ENCODE measurements at places on chromosomes 5 and 9. TPM values are rescaled to one million over a fixed set of nuclear protein-coding genes. Genes with fewer than 3 reads are reported as not detected.

The DMRTA1 gene
- total RNA-seq: not detected

- H3K4me1 ChIP-seq: no peaks in the 10 kb centered on the region
- H3K36me3 ChIP-seq: no peaks in the 10 kb centered on the region
- no peak for DNase-seq
- H3K27me3 ChIP-seq: peaks cover 4% of the 10 kb centered on the region
Observed at GRCh38 chr5:38466424-38467189, 89.8 kb downstream of the LIFR start.

DNA sequence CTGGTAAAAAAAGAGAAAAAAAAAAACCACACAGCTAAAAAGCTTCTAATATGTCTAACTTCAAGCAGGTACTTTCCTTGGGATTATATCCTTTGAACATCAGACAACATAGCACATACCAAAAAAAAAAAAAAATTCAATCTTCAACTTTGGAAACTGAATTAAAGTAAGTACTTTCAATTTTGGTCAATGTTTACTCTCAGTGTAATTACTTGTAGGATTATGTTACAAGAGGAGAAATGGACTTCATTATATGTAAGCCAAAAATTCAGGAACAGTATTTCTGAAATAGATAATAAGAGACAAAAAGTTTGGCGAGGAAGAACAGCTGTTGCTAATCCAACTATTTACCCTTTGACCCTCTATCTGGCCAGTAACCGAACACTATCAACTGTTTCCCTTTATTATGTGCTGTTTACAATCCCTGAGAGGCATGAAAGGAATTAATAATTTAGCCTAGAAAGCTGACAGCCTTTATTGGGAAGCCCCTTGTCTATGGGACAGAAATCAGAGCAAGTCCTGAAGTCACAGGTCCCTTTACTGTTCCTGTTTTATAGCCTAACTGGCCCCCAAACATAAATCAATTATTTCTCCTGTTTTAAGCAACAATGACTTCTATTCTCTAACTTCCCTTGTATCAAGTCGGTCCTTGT, 46.6 kb downstream of the NR6A1 start:
- no peak for DNase-seq
- no peaks in the 10 kb centered on the region for H3K27me3 ChIP-seq
- H3K36me3 ChIP-seq: no peaks in the 10 kb centered on the region
- H3K4me3 ChIP-seq: no peak overlapping the region

DNA sequence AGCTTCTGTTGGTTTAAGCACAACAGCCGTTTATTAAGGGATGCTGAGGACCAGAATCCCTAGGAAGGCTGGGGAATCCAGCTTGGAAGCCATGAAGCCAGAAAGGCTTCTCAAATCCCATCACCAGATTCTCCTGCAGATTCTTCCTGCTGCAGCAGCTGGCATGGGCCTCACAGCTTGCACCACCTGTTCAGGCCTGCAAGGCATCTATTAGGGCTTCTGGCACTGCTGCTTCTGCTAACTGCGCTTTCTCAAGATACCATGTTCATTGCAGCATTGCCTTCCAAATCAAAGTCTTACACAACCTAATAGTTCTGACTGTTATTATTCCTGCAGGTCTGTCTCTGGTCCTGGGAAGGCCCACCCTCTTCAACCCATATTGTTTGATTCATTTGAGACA, 51.2 kb upstream of the ZNF366 start:
- no peak for DNase-seq
- H3K27ac ChIP-seq: no peak overlapping the region
- H3K36me3 ChIP-seq: no peaks in the 10 kb centered on the region
- no peaks in the 10 kb centered on the region for H3K4me1 ChIP-seq
- no peak overlapping the region for H3K4me3 ChIP-seq

- no peak for DNase-seq
- no peak overlapping the region for H3K4me3 ChIP-seq
- H3K36me3 ChIP-seq: no peaks in the 10 kb centered on the region
- H3K27ac ChIP-seq: no peak overlapping the region
Observed at GRCh38 chr9:87787735-87788134, 61.8 kb downstream of the CTSL start.

The SLC46A2 gene
- total RNA-seq: not detected

- DNase-seq: no peak
- H3K36me3 ChIP-seq: no peaks in the 10 kb centered on the region
- H3K27ac ChIP-seq: no peak overlapping the region
- no peaks in the 10 kb centered on the region for H3K4me1 ChIP-seq
- no peaks in the 10 kb centered on the region for H3K27me3 ChIP-seq
- H3K4me3 ChIP-seq: no peak overlapping the region
Observed at GRCh38 chr5:159638954-159639559, 277.2 kb upstream of the ADRA1B start.

The NUTM2F gene
- not detected for total RNA-seq

The IFNK gene
- not detected for total RNA-seq

The BARX1 gene
- total RNA-seq: not detected

GRCh38 chr5:158943569-158943968, 156.1 kb downstream of the EBF1 start:
- H3K36me3 ChIP-seq: no peaks in the 10 kb centered on the region
- DNase-seq: no peak
- H3K4me1 ChIP-seq: no peaks in the 10 kb centered on the region
- H3K27me3 ChIP-seq: no peaks in the 10 kb centered on the region
- no peak overlapping the region for H3K27ac ChIP-seq

DNA sequence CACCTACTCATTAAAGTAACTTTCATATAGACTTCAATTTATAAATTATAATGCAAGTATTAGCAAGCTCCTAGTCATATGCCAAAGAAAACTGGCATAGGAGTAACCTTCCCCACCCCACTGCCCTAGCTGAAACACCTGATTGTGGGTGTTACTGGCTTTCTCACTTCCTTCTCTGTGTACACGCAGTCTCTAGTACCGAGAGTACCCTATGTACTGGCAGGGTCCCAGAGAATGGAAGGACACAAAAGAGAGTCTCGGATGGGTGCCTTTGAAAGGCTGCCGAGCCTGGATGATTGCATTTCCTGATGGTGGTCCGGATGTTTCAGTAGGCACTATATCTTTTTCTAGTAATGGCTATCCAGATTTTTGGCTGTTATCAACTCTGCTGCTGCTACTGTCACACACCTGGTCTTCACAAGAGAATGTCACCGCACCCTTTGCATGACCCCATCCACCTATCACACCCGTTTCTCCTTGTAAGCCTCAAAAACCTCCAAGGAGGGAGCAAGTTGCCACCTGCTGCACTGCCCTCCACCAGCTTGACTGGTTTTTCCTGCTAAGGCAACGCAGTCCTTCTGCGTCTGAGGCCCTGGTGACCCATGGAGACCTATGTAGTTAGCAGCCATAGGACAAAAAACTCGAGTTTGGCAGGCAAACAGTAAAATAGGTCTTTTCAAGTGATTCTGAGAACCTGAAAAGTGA, 53.8 kb upstream of the CLINT1 start:
- no peak overlapping the region for H3K4me3 ChIP-seq
- H3K36me3 ChIP-seq: no peaks in the 10 kb centered on the region
- no peak for DNase-seq
- no peaks in the 10 kb centered on the region for H3K27me3 ChIP-seq

DNA sequence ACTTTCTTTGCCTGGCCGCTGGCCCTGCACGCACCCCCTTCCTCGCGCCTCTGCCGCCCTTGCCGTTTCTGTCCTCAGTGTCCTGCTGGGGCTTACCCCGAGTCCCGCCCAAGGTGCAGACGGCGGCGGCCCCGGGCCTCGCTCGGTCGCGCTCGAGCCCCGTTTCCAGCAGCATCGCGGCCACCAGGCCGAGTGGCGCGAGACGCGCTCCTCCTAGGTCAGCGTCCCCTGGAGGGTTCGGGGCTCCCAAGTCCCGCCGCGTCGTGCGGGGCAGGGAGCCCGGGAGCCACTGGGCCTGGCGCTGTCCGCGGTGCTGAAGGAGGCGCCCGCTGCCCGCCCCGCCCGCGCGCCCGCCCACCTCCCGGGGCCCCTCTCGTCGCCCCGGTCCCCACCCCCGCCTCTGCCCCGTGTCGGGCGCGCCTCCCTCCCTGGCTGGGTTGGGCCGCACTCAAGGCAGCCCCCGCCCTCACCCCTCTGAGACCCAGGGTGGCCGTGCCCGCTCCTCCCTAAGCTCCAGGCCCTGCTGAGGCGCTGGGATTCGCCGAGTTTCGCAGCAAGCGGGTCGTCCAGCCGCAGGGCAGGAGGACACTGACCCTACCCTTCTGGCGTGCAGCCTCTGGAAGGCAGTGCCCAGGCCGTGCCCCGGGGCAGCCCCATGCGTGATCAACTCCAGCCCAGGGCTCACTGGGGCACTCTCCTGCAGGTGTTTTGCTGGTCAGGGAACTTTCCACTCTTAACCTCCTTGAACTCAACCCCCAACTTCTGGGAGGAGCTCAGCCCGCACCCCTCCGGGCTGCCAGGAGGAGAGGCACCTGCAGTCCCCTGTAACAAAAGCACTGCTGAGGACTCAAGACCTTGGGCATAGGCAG, at the start of gene LHX3:
Gene LHX3, minus strand, starts transcription at position 291 of the 869 bp plus-strand sequence. Its CDS starts 116 bp downstream, at position 175.
- peaks cover 11% of the 10 kb centered on the region for H3K27me3 ChIP-seq
- no peaks in the 10 kb centered on the region for H3K36me3 ChIP-seq
- no peak within 1 kb of the TSS for H3K4me3 ChIP-seq
- no peak within 1 kb of the TSS for H3K27ac ChIP-seq

The PCDHGA2 gene
- total RNA-seq: not detected

The C9orf40 gene
- total RNA-seq: 22.0 TPM

GRCh38 chr9:129391221-129391661, 213.2 kb upstream of the IER5L start:
- no peak overlapping the region for H3K4me3 ChIP-seq
- H3K4me1 ChIP-seq: no peaks in the 10 kb centered on the region
- no peaks in the 10 kb centered on the region for H3K27me3 ChIP-seq

DNA sequence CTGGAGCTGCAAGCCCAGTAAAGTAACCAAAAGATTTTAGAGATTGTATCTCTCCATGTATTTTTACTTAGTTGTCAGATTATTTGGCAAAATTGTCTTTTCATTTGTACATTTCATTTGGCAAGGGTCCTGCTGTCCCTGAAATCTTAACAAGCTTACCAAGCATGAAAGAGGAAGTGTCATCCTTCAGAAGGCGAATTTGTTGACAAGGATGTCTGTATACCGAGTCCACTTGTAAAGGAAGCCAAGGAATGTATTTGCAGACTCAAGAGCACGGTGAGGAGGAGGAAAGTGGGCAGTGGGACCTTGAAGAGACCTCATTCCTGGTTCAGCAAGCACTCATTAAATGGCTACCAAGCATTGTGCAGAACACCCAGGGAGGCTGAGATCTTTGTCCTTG, 7.5 kb upstream of the OTULINL start:
- H3K27me3 ChIP-seq: no peaks in the 10 kb centered on the region
- H3K27ac ChIP-seq: no peak overlapping the region
- H3K36me3 ChIP-seq: no peaks in the 10 kb centered on the region
- no peaks in the 10 kb centered on the region for H3K4me1 ChIP-seq

The ADRB2 gene
- total RNA-seq: 2.1 TPM

DNA sequence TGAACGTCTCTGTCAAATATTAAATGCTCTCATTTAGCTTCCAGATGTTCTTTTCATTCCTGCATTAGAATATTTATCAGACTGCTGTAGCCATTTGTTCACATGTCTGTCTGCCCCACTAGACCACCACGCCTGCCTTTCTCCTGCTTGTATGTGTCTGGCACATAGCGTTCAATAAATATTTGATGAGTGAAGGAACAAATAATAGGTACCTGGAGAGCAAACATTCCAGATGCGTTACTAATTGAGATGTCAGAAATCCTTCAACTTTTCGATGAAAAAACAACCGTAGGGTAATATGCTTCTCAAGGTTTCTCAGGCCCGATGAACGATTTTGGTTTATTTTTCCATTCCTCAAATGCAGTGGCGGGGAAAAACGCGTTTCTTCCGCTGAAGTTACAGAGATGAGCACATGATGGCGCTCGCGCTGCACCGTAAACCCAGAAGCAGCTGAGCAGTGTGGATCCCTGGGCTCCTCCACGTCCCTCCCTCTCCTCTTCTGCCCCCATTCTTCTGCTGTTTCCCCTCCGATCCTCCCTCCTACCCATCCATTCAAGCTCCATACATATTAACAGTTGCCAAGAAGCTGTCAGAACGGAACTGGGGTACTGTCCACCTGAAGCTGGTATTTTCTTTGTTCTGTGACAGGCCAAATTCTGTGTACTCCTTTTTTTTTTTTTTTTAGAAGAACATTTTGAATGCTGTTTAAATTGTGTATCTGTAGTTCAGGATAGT, 245.4 kb downstream of the MPDZ start:
- H3K27ac ChIP-seq: no peak overlapping the region
- no peaks in the 10 kb centered on the region for H3K36me3 ChIP-seq
- no peaks in the 10 kb centered on the region for H3K27me3 ChIP-seq
- DNase-seq: no peak
- no peak overlapping the region for H3K4me3 ChIP-seq

The RLN2 gene
- total RNA-seq: 1.9 TPM

DNA sequence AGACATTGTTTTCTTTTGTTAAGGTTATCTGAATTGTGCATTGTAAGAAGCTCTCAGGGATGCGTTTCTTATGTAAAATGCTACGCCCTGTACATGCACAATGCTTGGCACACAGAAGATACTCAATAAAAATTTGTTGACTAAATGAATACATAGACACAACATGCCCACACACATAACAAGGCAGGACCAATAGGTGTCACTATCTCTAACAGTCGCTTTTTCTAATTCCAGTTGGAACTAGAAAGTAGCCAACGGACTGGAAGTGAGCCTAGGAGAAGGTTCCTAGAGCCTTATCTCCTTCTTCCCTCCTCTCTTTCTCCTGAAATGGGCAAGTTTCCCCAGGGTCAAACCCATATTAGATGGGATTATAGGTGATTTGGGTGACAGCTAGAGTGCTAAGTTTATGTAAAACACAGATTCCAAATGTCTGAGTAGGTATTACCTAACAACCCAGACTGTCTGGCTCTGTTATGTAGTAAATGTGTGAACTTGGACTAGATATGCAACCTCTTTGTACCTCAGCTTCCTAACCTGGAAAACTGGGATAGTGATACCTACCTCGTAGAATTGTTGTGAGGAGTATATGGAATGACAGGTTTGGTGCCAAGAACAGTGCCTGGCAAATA, 603.0 kb downstream of the RAB3C start:
- no peaks in the 10 kb centered on the region for H3K27me3 ChIP-seq
- no peak overlapping the region for H3K4me3 ChIP-seq
- H3K36me3 ChIP-seq: no peaks in the 10 kb centered on the region
- H3K4me1 ChIP-seq: no peaks in the 10 kb centered on the region
- H3K27ac ChIP-seq: no peak overlapping the region

DNA sequence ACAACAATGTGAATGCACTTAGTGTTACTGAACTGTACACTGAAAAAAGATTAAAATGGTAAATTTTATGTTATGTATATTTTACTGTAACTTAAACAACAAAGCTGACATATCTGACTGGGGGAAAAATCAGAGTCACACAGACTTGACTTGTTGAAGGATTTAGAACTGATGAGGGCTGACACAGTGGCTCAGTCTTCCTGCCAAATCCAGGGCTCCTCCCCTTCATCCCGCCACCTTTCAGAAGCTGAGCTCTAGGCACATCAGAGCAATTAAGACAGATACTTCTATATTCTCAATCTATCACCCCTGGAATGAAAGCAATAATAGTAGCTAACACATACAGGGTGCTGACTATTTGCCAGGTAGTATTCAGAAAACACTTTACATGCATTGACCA, 27.7 kb upstream of the TAS2R1 start:
- H3K4me1 ChIP-seq: no peaks in the 10 kb centered on the region
- H3K27me3 ChIP-seq: no peaks in the 10 kb centered on the region
- no peaks in the 10 kb centered on the region for H3K36me3 ChIP-seq
- H3K27ac ChIP-seq: no peak overlapping the region

The GPR21 gene
- total RNA-seq: 0.61 TPM

Measured in CD8-positive, alpha-beta memory T cell (primary cell).